ENCODE measurements at places on chromosomes 5 and 9.
A peak's percentile ranks its signal among the peaks of the same experiment; 100 is the strongest.

DNA sequence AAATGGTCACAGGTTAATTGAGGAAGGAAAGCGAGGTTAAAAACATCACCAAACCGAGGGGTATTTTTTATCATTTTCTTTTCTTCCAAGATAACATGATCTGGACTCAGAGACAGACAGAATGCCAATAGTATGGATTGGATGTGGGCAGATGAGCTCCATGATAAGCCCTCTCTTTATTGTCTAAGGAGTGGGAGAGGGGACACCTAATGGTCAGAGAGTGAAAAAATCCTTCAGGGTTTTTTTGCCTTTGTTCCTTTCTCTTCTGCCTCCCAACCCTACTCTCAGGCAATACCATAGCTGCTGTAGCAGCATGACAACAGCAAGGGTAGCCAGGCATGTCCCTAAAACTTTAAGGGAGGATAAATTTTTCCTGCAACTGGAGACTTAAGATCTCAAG, 94.7 kb downstream of the DIRAS2 start:
- no peak for DNase-seq

GRCh38 chr5:179250561-179251225, 94.6 kb downstream of the ADAMTS2 start:
- DNase-seq = no peak

- DNase-seq = no peak
Observed at GRCh38 chr5:169657127-169657526, 20.1 kb downstream of the DOCK2 start.

GRCh38 chr5:100683881-100684280, 148.7 kb downstream of the FAM174A start:
- no peak for DNase-seq

- no peak for DNase-seq
Observed at GRCh38 chr5:177606071-177607051, 6.4 kb downstream of the B4GALT7 start.

- no peak for DNase-seq
Observed at GRCh38 chr5:88695232-88695631, 187.8 kb downstream of the MEF2C start.

- no peak for DNase-seq
Observed at GRCh38 chr5:37777432-37778130, 62.3 kb downstream of the GDNF start.

DNA sequence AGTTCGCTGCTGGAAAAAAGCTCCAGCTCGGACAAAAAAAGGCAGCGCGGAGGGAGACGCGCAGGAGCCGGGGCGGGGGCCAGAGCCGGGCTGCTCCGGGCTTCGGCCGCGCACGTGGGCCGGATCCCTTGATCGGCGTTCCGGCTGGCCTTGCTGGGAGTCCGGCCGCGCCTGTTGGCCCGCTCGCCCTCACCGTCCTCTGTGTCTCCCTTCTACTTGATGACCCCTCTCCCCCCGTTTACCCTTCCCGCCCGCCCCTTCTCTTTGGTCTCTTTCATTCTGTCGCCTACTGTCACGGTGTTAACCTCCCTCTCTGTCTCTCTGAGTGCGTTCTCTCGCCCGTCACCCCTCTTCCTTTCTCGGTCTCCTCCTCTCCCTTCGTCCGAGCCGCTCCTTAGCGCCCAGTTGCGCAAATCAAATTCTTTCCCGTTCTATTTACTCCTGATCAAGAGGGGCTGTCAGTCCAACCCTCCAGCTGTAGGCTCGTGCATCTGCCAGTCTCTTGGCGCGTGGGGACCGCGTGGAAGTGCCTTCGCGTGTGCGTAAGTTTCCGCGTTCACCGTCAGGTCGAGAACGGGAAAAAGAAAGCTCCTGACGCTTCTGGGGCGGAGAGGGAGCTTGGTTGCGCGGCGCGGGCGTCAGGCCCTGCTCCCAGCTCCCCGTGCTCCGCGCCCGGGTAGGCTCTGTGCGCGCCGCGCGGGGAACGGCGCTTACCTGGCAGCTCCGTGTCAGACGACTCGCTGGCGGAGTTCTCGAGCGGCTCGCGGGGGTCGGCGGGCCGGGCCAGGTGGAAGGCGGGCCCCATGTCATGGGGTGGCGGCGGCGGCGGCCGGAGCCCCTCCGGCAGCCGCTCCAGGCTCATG, 798 bp downstream of the PITX1 start:
- DNase-seq = no peak

DNA sequence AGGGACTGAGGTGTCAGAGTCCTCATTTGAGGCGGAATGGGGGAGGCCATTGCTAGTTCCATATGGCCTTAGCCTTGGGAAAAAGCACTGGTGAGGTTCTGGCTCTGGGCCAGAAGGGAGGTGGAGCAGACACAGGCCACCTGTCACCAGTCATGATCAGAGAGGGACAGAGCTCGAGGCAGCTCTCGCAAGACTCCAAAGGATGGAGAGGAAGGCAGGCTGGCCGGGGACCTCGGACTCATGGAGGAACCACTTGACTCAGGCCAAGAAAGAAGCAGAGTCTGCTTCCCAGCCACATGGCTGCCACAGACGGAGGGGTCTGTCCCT, 29.2 kb upstream of the NSMF start:
- peak; percentile 68 for DNase-seq

DNA sequence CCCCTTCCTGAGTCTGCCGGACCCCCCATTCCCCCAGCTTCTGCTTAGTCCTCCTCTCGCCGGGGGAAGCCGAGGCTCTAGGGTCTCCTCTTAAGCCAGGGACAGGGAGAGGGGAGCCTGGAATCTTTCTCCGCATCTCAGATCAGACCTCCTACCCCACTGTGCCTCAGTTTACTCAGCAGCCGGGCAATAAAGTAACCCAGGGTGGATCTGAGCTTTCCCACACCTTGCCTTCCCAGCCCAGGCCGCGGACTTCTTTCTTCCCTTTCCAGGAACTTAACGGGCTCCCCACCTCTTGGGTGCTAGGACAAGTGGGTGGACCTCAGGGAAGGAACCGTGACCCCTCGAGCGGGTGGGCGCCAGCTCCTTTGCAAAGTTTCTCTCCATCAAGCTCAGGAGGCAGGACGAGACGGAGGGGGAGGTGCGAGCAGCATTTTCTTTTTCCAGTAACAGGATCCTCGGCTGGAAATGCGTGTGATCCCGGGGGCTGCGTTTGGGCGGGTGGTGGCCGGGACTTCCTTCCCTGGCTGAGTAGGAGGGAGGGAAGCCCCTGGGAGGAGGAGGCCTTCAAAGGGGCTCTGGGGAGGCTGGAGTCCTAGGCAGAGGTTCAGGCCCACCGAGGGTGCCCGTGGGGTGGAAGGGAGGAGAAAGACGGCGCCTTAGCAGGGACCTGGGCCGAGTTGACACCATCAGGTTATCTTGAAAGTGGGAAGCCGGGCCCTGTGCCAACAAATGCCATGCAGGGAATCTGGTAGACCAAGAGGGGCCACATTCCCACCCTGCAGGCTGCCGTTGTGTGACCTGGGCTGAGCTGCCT, 795 bp downstream of the DAB2IP start:
- DNase-seq = no peak

DNA sequence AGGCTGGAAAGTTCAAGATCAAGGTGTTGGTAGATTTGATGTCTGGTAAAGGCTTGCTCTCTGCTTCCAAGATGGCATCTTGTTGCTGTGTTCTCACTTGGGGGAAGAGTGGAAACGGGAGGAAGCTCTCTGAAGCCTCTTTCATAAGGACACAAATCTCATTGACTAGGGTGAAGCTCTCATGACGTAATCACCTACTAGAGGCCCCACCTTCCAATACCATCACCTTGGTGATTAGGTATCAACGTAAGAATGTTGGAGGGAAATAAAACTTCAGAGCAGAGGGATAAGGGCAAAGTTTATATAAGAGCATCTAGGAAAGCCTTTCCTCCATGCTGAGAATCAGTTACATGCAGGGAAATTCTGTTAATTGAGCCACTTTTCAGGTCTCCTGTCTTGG, 15.4 kb upstream of the KLF9 start:
- DNase-seq = no peak

DNA sequence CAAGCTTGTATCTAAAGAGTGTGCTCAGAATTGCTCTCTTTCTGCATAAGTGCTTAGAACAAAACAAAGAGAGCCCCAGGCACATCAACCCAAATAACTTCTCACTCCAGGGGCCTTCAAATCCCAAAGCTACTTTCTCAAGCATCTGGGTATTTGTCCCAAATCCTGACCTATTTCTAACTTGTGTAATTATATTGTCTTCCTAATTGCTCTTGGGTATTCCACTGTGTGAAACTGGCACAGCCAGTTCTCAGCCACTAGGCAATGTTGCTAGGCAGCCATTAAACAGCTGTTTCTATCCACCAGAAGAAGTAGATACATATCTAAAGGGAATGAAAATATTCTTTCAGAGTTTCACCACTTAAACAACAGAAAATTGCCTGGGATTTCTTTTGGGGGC, 198.8 kb downstream of the PRELID2 start:
- no peak for DNase-seq

DNA sequence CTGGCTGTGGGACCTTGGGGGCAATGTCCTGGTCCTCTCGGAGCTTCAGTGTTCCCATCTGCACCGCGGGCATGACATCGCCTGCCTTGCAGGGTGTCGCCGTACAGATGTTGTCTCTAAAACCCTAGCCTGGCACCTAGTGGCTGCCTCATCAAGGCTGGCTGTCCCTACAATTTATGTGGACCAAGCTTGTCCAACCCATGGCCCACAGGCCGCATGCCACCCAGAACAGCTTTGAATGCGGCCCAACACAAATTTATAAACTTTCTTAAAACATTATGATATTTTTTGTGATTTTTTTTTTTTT, 18.3 kb upstream of the ASS1 start:
- DNase-seq = no peak

DNA sequence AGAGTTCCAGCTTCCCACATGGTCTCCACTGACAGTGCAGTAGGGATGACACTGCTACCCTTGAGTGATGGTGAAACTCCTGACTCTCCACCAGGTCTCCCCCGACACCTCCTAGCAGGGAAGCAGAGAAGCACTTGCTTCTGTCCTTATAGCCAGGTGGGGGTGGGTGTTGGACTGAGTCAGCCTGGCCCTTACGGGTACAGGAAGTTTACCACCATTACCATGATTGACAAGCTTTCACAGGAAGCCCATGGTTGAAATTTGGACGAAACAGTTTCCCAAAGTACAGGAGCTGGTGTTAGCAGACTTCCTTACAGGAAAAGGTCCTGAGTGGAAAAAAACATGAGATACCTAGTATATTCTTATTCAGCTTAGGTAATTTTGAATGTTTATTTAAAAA, 3.1 kb upstream of the FBXL7 start:
- no peak for DNase-seq

- no peak for DNase-seq
Observed at GRCh38 chr5:5217371-5217770, 77.2 kb downstream of the ADAMTS16 start.

DNA sequence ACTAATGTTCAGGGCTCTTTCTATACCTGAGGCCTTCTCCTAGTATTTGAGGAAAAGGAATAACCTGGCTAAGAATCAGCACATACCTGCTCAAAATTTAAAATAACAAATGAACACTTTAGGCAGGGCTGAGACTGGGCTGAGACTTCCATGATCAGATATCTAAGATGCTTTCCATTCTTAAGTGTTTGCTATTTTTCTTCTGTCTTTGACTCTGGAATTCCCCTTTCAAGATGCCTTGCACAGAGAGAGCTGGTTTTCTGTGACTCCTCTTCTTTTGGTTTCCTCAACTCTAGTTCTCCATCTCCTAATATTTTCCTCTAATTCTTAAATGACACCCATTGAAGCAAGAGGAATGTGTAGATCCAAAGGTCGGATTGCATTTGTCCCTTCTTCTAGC, 61.1 kb downstream of the DPYSL3 start:
- DNase-seq = no peak

- DNase-seq = no peak
Observed at GRCh38 chr9:98318834-98319478, 63.5 kb upstream of the TBC1D2 start.

- peak; percentile 77 for DNase-seq
Observed at GRCh38 chr5:112848116-112848811, 12.8 kb upstream of the SRP19 start.

- no peak for DNase-seq
Observed at GRCh38 chr5:102762095-102762534, 7.0 kb downstream of the PAM start.

- DNase-seq = no peak
Observed at GRCh38 chr9:99237356-99237755, 15.3 kb downstream of the SEC61B start.

DNA sequence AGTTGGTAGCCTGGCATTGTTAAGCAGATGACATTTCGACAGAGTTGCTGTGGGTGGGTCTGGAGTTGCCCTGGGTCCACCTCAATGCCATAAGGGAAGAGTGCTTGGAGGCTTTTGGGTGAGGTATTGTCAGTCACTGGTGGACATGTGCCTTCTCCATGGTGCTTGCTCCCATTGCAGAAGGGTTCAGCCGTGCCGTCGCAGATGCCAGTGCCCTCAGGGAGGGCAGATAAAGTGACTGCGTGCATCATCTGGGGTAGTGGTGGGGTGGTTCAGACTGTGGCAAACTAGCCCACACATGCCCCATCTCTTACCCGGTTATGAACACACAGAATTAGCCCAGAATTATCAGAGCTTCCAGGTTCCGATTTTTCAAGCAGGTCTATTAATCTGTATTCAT, 71.6 kb downstream of the FBXL7 start:
- no peak for DNase-seq

- DNase-seq = no peak
Observed at GRCh38 chr5:72487177-72487576, 20.0 kb downstream of the ZNF366 start.

DNA sequence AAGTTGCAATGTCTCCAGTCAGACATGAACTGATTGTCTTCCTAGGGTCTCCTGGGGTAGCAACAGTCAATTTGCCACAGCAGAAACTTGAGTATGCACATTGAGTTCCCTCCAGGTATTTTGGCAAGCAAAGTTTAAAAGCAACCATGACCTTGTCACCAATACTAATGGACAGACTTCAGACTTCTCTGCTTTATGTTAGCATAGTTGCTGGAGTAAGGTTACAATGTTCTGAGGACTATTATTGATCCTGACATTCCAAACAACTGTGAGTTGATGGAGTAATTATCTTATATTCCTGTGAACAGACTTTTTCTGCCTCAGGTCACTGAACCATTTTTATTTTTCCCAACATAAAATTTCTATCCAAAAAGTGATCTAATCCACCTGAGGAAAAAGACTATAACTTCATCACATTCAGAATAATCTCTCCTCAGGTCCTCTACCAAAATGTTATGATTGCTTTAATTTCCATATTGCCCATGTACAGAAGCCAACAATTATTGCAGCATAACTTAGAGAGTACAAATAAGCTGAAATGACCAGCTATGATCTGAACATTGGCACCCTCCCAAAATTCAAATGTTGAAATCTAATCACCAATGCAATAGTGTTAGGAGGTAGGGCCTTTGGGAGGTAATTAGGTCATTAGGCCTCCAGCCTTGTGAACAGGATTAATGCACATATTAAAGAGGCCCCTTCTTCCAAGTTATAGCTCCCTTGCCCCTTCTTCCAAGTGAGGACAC, 228.3 kb downstream of the PDE4D start:
- no peak for DNase-seq

DNA sequence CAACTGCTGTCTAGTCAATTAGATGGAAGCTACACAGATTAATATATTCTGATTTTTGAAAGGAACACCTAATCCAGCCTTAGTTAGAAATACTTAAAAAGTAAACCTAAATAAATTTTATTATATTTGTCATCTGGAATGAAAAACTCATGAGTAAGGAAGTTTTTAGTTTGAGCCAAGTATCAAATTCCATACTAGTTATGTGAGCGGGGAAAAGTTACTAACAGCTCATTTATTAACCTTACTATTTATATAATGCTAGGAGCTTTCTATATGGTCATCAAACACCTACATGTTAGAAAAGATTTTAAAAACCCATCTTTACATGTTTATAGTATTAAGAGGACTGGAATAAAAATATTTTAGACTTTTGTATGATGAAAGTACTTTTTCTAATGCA, 41.6 kb upstream of the POU5F2 start:
- no peak for DNase-seq

GRCh38 chr9:133355881-133356357, 368 bp downstream of the SURF1 start:
- DNase-seq = no peak
